Central memory CD4-positive, alpha-beta T cell (primary cell): ENCODE measurements at places on chromosomes 2 and 18.

DNA sequence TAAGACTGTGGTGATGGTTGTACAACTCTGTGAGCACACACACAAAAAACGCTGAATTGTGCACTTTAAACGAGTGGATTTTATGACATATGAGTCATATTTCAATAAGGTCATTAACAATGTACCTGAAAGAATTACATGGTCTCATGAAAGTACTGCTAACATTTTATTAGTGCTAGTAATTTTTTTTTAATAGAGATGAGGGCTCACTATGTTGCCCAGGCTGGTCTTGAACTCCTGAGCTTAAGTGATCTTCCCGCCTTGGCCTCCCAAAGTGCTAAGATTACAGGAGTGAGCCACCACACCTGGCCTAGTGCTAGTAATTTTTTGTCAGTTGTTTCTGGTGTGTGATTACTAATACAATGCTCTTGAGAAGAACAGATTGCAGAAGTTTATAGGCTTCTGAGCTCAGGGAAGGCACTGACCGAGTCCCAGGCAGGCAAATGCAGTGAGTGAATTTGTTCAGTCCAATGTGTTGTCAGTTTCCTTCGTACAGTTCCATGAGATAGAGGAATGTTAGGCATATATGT, 177.0 kb downstream of the TGIF1 start:
- DNase-seq, result no peak

DNA sequence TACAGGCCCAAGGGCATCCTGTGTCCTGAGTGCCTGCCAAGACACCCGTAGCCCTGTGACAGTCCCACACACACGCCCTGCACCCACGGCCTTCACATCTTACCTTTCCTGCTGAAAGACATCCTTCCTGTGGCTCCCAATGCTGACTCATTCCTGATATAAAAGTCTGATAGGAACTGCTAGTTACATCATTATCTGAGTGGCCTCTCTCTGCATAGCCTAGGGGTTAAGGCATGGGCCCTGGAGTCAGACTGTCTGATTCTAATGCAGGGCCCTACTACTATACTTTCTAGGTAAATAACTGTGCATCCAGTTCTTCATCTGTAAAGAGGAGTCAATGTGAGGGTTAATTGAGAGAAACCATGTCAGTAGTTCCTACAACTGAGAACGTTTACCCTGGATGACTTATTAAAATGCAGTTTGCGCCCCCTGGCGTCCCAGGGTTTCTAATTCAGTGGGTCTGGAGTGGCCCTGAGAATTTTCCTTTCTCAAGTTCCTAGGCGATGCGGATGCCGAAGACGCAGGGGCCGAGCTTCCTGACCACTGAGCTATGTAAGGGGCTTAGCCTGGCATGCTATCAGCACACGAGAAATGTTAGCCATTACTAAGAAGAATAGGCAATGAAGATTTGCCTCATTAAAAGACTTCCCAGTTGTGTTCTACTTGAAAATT, 6.0 kb upstream of the GPR45 start:
- DNase-seq, result peak; percentile 9

DNA sequence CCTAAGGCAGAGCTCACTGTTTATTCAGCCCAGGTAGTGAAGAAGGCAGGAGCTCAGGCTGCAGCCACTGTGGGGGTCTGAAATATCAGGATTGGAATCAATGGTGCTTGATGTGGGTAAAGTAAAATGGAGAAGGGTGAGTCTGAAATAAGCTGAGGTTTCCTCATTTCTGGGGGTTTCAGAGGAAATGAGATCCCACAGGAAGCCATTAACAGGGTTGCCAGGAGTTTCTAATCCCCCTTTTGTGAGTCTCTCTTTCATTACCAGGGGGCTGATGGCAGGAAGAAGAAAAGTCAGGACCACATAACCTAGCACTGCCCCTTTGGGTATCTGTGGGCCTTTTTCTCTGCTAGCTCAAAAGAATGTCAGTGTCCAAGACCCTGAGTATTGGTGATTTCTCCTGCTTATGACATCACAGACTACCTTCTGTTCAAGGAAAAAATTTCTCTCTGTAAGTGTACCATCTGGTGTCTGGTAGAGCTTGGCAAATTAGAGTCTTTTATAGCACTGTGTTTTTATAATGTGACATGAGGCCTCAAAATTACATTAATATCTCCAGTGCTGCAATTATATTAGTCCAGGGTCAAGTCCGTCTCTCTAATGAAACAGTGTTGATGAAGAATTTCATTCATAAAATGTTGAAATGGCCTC, 56.0 kb downstream of the LBH start:
- DNase-seq, result no peak

GRCh38 chr2:158266111-158266510, 164.4 kb downstream of the UPP2 start:
- no peak for DNase-seq

DNA sequence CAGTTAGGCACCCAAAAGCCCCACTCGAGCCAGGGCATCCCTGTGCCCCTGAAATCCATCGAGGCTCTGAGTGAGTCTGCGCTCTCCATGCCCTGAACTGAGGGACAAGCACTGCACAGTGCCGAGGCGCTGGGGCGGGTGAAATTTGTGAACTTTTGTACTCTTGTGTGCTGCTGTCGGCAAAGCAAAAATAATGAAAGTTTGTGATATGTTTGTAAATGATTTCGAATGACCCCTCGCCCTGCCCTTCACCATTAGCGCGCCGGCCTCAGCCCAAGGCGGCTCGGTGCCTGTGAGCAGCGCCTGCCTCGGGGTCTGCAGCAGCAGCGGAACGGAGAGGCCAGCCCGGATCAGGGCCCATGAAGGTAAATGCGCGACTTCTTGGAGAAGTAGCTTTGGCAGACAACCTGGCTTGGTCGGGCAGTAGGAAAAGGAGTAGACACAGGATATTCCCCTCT, 1.8 kb upstream of the HOXD4 start:
- DNase-seq, result no peak

DNA sequence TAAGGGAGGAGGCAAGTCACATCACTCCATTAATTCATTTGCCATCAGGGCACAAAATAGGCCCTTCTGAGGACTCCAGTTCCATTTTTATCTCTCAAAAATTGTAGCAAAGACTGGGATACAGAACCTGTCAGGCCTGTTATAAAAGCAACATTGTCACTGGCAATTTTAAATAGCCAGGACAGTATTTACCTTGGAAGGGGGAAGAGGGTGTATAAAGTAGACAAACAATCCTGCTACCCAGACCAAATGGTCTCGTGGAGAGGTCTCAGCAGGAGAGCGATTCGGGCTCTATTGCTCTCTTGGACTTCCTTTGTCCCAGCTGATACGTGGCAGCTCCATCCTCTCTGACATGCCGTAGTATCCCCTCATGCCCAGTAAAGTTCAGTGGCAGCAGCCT, 740.3 kb upstream of the HS6ST1 start:
- DNase-seq, result no peak

GRCh38 chr2:136077107-136077506, 40.8 kb downstream of the CXCR4 start:
- no peak for DNase-seq

DNA sequence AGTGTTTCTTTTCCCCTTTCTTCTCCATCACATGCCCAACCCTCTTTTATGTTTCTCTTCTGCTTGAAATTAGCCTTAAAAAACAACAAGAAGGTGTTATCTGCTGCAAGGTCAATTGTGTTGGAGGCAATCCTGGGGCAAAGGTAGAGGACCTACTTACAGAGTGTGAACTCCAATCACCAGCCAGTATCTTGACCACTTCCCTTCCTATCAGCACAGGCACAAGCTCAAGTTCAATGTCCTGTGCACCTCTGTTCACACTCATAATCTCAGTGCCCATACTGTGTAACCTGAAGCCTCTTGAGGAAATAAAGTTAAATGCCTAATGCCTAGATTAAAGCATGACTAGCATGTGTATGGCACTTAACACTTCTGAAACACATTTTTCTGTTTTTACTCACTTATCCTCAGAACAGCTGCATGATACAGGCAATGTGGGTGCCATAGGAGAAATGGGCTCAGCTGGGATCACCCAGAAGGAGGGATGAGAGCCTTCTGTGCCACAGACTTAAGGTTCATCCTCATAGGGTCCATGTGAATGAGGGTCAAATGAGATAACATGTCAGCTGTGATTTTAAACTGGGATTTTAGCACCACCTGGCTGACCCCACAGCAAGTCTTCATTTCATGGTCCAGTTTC, 701.5 kb downstream of the BCL11A start:
- no peak for DNase-seq

- no peak for DNase-seq
Measured at GRCh38 chr2:24568551-24568950, 77.5 kb downstream of the NCOA1 start.

DNA sequence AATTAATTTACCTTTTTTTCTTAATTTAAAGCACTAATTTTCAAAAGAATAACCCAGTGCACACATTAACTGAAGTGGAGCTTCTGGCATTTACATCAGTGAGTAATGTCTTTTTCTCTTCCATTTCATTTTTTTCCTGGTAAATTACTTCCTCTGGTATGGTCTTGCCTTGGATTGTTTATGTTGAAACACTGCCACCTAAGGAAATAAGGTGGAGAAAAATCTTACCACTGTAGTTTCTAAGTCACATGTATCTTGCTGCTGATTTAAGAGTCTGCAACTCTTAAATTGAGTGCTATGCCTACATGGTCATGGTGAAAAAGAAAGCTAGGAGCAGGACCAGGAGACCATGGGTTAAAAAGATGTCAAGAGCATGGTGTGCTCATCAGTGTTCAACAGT, 51.0 kb downstream of the TTC27 start:
- DNase-seq, result no peak

DNA sequence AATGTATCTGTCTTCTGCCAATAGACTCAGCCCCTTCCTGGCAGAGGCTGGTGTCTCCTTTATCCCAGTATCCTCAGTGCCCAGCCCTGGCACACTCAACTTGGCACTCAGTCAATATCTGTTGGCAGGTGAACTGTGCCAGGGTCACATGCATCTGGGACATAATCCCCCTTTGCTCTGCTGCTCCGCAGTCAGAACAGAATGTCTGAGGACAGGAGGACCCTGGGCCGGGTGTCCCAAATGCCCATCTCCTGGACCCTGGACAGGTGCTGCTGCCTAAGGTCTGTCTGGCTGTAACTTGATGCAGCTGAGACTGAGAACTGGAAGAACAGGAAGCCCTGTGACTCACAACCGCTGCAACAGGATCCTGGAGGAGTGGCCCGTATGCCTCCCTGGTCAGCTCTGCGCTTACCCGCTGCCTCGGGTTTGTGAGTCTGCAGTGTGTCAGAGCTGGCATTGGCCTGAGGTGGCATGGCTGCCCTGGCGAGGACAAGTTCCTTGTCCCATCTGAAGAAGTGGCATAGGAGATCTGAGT, 11.4 kb downstream of the HK2 start:
- DNase-seq, result peak; percentile 18

DNA sequence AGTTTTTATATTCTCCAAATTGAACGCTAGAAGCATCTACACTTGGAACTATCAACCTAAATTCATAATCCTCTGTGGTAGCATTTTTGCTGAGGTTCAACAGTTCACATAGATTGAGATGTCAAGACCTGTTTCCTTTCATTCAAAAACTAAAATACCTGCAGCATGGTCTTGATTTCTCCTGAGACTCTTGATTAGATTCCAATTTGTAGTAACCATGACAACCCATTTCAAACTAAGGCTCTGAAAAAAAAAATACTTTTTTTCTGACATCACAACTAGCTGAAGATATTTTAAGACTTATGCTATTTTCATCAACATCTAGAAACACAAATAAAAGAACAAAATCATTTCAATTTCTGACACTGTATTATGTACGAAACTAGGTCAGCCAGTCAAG, 29.8 kb downstream of the COBLL1 start:
- DNase-seq, result no peak

- no peak for DNase-seq
Measured at GRCh38 chr2:146561996-146562395, 1282.8 kb upstream of the ACVR2A start.

GRCh38 chr2:175372704-175373701, 191.5 kb upstream of the ATP5MC3 start:
- no peak for DNase-seq

DNA sequence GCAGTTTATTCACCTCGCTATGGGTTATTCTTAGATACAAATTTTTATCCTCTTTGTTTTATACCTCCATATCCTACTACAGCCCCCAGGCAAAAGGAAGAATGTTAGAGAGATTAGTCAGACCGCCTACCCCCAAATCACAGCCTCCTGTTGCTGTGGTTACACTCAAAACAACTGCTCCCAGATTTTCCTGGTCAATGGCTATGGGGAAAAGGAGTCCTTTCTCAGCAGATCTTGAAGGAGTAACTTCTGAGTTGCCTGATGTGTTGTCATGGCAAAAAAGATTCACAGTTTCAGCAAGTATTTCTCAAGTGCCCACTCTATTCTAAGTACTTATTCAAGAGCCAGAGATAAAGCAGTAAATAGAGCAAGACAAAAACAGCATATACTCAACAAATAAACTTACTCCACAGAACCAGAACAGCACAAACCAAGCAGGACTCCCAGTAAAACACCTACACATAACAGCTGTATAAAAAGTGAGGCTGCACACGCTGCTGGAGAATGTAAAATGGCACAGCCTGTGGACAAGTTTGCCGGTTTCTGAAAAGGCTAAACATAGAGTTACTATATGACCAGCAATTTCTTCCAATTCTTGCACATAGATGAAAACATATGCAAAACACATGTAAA, 104.8 kb downstream of the NOL10 start:
- DNase-seq, result no peak

GRCh38 chr2:121490584-121491133, 40.0 kb upstream of the RNU4ATAC start:
- DNase-seq, result no peak

DNA sequence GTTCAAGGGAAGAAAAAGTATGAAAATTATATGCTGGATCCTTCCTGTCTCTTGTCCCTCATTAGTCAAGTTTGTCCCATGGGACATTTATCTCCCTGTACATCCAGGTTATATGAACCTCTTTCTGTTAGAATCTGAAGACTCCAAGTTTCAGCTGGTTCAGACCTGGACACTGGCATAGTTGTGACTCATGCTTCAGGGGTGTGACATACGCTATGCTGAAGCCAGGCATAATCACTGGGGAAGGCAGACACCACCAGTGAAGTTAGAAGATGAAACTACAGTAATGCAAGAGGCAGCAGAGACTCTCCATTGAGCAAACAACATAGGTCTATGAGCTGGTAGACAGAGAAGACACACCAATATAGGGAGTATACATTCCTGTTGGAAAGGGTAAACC, 269.7 kb upstream of the SLC8A1 start:
- DNase-seq, result no peak

GRCh38 chr18:76499637-76500340, 4.7 kb upstream of the ZNF516 start:
- DNase-seq, result no peak

DNA sequence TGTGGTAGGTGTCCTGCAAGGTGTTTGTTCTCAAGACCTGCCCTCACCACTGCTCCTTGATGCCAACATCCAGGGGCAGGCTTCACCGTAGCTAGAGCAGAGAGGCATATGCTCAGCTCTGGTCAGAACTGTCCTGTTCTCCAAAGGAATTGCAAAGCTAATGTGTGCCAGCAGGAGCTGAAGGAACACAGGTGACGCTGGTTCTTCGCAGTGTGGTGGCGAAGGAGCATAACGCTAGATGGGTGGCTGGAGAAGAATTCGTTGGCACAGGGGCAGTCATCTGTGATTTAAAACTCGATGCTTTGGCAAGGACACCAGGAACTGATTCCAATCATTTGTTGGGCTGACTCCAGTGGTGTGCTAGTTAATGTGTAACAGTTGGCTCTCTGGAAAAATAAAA, 11.4 kb upstream of the PER2 start:
- DNase-seq, result no peak

- DNase-seq, result no peak
Measured at GRCh38 chr18:41490861-41491260, 464.2 kb upstream of the PIK3C3 start.
